ENCODE measurements at places on chromosomes 16 and 17.

- DNase-seq, result no peak
Observed at GRCh38 chr17:80650751-80651518, 106.3 kb downstream of the RPTOR start.

DNA sequence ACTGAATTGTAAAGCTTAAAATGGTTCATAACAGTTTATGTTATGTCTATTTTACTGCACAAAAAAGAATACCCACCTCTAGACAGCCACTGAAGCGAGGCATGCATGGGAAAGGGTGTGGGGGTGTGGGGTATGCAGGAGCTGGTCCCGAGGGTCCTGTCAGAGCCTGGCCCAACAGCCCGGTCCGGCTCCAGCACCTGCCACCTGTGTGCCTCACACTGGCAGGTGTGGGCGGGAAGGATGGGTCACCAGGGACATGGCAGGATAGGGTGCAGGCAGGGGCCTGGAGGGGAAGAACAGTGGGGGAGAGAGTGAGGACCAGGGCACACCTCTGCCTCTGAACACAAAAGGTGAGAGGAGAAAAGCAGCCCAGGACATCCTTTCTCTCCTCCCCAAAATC is 22.8 kb upstream of the RASD1 start:
- DNase-seq, result no peak

- DNase-seq, result no peak
Observed at GRCh38 chr16:84844049-84844350, 24.2 kb downstream of the CRISPLD2 start.

- no peak for DNase-seq
Observed at GRCh38 chr16:427250-427649, 1.8 kb downstream of the RAB11FIP3 start.

- no peak for DNase-seq
Observed at GRCh38 chr17:78714534-78714933, 67.5 kb downstream of the CYTH1 start.

DNA sequence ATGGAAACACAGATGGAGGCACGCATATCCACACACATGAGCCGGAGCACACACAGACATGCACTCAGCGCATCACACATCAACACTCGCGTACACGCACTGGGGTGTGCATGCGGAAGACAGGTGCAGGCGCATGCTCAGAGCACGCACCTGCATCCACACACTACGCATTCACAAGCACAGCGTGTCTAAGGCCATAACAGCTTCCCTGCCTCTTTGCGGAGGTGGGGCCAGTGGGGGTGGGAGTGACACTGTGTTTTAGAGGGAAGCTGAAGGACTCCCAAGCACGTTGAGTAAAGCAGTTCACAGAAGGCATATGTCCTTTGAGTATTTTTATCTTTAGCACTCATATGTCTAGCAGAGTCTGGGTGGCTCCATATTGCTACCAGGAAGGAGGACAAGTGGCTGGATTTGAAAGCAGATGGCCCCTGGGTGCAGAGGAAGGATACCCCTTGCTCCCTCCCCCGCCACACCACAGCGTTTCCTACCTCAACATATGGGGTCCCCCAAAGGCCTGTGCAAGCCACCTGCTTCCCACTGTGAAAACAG is 68.6 kb upstream of the TOB1 start:
- DNase-seq, result no peak

DNA sequence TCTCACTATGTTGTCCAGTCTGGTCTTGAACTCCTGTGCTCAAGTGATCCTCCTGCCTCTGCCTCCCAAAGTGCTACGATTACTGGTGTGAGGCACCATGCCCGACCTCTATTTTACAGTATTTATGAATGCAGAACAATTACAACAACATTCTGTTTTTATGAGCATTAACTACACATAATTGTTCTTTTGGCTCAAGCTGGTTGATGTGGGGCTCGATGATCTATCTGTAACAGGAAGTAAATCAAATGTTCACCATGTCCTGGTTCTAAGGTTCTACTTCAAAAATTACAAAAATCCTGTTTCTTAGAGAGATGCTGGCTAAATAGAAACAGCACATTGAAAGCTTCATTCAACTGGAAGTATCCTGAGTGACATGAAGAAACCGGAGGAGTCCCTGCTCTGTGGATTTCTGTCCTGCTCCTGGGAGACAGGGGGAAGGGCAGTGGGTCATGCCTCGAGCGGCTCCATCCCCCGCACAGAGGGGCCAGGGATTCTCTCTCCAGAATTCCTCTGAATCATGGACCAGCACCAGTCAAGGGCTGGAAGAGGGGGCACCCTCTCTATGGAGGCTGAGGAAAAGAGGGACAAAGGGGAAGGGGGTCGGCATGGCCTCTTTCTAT is 31.5 kb downstream of the FA2H start:
- no peak for DNase-seq

DNA sequence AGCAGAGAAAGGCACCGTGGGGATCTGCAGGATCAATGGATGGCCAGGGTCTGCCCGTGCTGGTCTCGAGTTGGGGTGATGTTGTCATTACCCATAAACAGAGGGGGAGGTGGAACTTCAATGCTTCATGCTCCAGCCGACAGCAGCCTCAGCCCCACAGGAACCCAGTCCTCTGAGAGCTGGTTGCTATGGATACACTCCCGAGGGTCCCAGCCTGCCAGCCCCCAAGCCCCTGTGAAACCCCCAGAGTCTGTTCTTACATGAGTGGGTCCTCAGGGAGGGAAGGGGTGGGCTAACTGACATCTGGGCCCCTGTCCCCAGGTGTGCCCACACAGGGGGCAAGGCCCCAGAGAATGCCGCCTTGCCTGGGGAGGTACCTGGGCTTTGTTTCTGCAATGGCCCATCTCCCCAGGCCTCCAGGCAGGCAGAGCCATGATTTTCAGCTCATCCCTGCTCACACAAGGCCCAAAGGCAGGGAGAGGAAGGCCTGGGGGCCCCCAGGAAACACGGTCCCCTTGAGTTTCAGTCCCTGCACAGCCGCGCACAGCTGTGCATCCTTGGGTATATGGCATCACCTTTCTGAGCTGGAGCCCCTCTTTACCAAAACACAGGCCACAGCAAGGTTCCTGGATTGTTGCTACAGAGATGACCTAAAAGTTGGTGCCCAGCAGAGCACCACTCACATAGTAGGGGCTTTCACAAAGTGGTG is 223.7 kb downstream of the ZNF423 start:
- DNase-seq, result no peak

GRCh38 chr16:64440421-64440831 is 681.4 kb downstream of the CDH11 start:
- DNase-seq, result peak; percentile 98

DNA sequence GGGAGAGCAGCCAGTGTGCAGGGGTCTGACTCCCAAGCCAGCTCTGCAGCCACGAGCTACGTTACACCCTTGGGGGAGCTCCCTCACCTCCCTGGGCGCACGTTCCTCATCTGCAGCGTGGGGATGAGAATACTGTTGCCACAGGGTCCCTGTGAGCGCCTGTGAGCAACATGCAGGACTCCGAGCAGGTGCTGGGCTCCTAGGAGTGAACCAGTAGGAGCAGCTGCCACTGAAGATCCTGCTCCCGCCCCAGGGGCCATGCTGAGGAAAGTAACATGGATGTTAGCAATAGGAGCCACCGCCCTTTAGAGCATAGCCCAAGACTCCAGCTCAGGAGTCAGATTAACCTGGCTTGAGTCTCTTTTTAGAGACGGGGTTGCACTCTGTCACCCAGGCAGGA is 15.9 kb downstream of the DNAAF1 start:
- DNase-seq, result no peak

DNA sequence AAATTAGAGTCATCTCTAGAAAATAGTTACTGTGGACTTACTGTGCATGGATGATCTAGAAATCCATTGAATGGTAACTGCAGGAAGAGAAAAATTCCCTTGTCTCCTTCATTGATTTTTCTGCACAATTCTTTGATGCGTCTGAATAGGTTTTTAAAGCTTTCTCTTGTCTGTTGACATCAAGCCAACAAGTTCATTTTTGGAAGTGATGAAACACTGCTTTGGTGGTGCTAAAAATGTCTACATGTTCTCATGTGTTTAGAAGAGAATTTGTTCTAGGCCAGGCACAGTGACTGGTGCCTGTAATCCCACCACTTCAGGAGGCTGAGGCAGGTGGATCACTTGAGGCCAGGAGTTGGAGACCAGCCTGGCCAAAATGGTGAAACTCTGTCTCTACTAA is 57.1 kb upstream of the AXIN2 start:
- DNase-seq, result no peak

All from fibroblast of lung (primary cell).